ENCODE measurements at places on chromosomes 11 and 22.

GRCh38 chr22:26568207-26568706 lies 21.7 kb downstream of the TPST2 start:
- no peak for DNase-seq

GRCh38 chr11:6457581-6458320 lies 16.0 kb downstream of the TRIM3 start:
- no peak for DNase-seq

DNA sequence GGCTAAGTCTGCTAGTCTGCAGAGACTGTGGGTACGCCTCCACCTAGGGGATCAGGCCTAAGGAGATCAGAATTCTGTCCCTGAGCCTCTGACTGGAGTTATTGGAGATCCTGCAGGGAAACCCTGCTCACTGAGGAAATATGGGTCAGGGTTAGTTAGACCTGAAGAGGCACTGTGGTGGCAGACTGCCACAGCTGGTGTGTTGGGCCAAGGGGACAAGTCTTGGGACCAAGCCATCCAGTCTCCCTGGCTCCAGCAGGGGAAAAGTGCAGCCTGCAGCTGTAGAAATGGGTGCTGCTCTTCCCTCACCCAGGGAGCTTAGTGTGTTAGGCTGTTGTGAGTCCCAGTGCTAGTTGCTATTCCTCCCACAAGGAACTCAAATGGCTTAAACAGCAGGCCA lies 334.8 kb upstream of the LARGE1 start:
- no peak for DNase-seq

- DNase-seq, result no peak
These were observed 85.8 kb downstream of the RTL6 start for GRCh38 chr22:44412136-44412731.
